ENCODE measurements at places on chromosomes 6 and 20.

DNA sequence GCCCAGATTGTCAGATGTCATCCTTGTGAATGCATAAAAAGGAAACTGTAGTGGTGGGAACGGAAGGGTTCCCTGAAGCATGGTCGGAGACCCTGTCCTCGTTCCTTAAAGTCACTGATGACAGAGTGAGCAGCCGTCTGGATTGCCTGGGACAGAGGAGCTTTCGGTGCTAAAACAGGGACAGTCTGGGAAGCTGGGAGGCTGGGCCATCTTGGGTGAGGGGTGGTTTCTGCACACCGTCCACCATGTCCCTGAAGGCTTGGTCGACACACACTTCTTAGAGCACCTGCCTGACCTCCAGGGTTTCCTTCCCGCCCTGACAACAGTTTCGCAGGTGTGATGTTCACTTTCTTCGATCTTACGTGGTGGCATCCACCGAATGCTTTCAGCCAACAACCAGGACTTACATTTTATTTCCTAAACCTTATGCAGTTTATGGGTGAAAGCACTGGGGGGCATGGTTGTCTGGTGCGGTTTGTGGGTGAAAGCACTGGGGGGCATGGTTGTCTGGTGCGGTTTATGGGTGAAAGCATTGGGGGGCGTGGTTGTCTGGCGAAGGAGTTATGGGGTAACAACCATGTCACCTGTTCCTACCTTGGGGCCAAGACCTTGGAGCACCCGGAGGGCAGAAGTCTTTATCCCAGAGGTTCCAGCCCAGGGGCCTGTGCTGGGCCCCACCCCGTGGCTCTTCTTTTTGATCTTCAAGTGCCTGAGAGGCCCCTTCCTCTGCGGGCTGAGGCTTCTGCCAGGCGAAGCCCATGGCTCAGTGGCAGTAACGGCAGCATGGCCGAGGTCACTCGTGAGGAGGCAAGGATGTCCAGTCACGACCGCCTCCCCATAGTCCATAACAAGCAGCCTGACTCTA lies 81.7 kb upstream of the FRMD1 start:
- DNase-seq = no peak

- DNase-seq = no peak
Measured at GRCh38 chr6:62808565-62809293, 402.5 kb upstream of the FKBP1C start.

DNA sequence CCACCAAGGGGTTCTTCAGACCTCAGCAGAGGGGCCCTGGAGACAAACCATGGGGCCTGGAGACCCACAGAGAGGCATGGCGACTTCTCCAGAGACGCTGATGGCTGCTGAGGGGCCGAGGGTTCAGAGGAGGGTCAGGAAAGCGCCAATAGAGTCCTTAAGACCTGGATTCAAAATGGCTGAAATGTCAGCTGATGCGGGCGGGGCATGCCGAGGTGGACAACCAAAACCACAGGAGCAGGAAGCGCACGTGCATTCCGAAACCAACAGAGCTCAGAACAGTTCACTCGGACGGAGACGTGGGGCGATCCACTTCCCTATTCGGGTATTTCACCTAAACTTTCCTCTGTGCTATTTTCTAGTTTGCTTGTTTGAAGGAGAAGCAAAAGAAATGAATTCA lies 99.9 kb upstream of the RIN2 start:
- DNase-seq = no peak

GRCh38 chr20:17925141-17925939 lies 43.3 kb downstream of the SNX5 start:
- peak; percentile 30 for DNase-seq

GRCh38 chr6:47669684-47670513 lies 28.5 kb upstream of the ADGRF4 start:
- no peak for DNase-seq

Data from fibroblast of pulmonary artery (primary cell).